ENCODE measurements at places on chromosomes 13 and 19.

GRCh38 chr13:112579310-112579843 is 8.6 kb downstream of the TUBGCP3 start:
- no peak for DNase-seq

DNA sequence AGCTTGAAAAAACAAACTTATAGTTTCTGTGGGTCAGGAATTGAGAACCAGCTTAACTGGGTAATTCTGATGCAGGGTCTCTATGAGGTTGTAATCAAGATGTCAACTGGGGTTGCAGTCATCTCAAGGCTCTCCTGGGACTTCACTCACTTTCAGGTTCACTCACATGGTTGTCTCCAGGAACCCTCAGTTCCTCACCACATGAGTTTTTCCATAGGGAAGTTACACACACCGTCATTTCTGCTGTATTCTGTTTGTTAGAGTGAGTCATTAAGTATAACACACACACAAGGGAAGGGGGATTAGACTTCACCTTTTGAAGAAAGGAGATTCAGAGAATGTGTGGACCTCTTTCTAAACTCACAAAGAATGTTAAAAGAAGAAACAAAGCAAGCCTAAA is 34.9 kb upstream of the MLNR start:
- DNase-seq, result no peak

DNA sequence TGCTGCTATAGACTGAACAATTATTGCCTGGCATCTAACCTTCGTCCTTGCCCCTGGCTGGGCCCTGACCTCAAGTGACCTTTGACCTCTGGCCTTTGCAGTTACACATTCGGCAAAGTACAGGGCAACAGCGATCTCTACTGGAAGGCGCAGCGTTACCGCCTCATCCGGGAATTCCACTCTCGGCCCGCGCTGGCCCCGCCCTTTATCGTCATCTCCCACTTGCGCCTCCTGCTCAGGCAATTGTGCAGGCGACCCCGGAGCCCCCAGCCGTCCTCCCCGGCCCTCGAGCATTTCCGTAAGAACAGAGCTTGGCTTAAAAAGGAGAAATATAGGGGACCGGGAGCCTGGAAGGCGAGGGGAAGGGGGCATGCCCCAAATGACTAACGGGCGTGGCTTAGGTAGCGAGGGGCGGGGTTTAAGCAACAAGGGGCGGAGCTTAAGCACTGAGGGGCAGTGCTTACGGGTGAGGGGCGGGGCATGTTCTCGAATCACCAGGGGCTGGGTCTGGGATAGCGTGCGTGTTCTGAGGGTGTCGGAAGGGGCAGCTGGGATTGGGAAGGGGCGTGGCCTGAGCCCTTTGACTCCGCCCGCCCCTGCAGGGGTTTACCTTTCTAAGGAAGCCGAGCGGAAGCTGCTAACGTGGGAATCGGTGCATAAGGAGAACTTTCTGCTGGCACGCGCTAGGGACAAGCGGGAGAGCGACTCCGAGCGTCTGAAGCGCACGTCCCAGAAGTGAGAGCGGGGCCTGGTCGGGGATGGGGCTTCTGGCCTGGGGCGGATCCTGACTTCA is 52.7 kb downstream of the TRPM4 start:
- peak; percentile 60 for DNase-seq

DNA sequence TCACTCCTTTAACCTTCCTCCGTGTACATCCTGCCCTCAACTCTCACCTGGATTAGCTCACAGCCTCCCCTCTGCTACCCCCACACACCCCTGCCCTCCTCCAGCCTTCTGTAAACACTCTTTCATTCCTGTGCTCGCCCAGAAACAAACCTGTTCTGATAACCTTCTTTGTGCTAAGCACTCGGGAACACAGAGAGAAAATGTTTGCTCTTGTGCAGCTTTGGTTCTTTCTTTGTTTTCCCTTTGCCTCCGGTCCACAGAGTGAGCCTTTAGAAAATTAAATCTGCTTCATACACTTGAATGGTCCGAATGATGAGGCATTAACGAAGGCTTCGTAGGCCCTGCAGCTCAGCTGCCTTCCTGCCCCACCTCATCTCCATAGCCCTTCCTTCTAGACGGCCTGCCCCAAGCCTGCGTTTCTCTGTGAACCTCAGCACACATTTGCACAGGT is 6.6 kb upstream of the ZDHHC20 start:
- DNase-seq, result no peak

GRCh38 chr13:30924721-30925120 is 7.7 kb upstream of the TEX26 start:
- DNase-seq, result no peak

- DNase-seq, result no peak
Measured at GRCh38 chr19:45147835-45148676, 12.7 kb downstream of the NKPD1 start.

GRCh38 chr13:73039201-73040108 is 19.4 kb upstream of the KLF5 start:
- DNase-seq, result no peak

GRCh38 chr19:14616407-14616806 is 33.5 kb downstream of the CLEC17A start:
- DNase-seq, result no peak

- no peak for DNase-seq
Measured at GRCh38 chr13:49521224-49521623, 25.5 kb downstream of the PHF11 start.

DNA sequence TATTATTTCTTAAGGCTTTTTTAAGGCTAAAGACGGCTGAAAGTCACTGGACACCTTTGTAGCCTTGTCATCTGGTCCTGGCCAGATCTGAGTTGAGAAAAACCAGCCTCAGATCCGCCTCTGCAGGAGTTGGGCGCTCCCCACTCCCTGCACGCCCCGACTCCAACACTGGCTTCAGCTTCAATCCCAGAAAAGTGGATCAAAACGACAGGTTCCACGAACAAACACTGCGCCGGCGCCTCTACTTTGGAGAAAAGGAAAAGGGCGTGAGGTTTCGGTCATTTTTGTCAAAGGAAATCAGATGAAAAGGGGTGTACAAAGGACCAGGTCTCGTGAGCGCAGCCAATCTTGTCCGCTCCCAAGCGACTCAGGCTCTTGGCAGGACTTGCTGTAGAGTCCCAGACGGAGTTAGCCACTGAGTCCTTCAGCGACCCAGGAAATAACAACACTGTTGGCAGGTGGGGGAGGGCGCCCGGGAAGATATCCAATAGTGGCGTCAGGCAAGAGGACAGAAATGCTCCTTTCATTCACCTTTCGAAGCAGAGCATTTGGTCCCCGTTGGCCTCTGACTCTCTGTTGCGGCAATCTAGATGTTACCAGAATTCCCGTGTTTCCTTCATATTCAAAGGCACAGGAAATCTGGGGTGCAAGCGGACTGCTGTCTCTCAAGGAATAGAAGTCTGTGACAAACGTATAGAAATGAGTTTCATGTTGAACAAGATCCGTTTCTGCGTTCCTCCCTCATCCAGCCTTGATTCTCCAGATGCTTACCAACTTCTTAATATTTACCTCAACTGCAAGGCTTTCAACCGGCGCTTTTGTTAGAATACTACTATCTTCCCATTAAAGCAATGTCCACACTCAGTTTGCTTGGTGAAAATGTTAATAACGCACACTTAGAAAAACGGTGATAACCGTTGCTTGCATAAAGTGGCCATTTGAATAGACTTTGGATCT is 1.8 kb upstream of the CCNA1 start:
- no peak for DNase-seq

- no peak for DNase-seq
Measured at GRCh38 chr13:111480976-111481375, 160.5 kb downstream of the TEX29 start.

GRCh38 chr13:20473139-20473538 is 52.5 kb downstream of the CRYL1 start:
- DNase-seq, result no peak

DNA sequence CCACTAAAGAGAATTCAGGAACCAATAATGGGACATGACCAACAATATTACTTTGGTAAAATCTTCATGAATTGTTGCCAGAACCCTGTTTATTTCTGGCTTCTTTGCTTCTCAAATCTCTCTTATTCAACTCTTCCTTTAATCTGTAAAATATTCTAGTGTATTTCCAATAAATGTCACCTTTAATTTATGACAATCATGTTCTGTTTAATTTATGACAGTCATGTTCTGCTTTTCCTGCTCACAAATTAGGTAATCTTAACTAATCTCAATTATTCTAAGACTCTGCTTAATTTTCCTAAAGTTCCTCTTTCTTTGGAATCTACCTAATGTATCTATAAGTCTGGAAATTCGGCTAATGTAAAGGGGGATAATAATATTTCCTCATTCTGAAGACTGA is 847.6 kb upstream of the KLHL1 start:
- DNase-seq, result no peak

Measured in Peyer's patch (tissue), 4 donors.